ENCODE measurements at places on chromosomes 3 and 15. TPM values are rescaled to one million over a fixed set of nuclear protein-coding genes. Genes with fewer than 3 reads are reported as not detected.

Gene SLCO2A1
- total RNA-seq, result 0.36 TPM

Gene CD276
- 154 TPM for total RNA-seq

Gene FBXO40
- total RNA-seq, result not detected

Gene FBXW12
- total RNA-seq, result not detected

Gene RCCD1
- total RNA-seq, result 11.2 TPM

Gene CFAP44
- 5.8 TPM for total RNA-seq

Gene C3orf85
- total RNA-seq, result not detected

Gene IMPG2
- 0.36 TPM for total RNA-seq

Gene SNX1
- total RNA-seq, result 51.0 TPM

Gene ZBTB38
- total RNA-seq, result 181 TPM

All from osteoblast (primary cell).